ENCODE measurements at places on chromosomes 3 and 15.
A peak's percentile ranks its signal among the peaks of the same experiment; 100 is the strongest.

- DNase-seq, result no peak
Measured at GRCh38 chr3:161067335-161067734, 37.8 kb downstream of the B3GALNT1 start.

DNA sequence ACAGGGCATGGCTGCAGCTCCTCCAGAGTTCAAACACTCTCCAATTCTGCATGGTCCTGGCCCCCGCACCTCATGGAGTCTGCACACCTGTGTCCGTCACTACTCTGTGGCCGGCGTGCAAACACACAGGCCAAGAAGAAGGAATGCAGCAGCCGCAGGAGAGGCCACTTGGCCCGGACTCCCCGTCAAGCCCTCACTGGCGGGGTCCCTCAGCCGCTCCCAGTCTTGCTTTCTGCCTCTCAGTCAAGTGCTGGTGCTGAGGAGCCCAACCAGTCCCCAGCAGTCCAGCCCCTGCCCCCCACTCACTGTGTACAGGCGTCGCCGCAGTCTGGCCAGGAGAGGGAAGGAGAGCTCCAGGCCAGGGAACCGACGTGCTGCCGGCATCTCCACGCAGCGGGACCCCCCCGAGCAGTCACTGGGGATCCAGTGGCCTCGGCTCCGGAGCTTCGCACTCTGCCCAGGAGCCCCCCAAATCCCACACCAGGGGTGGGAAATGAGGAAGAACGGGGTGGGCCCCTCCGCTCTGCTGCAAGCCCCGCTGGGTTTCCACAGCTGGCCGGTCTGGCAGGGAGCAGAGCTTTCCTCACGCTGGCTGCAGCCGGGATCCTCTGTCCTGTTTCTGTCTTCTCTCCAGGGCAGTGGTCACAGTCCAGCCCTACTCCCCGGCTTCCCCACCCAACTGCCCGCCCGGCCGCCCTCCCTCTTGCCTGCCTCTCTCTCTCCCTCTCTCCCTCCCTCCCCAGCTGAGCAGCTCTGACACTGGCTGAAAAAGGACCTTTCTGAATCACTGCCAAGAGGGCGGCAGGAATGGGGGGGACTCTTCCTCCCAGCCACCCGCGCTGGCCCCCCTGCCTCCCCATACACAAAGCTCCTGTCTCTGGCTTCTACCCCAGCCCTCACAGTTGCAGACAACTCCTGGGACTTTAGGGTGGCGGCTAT lies 16.0 kb downstream of the TNK2 start:
- DNase-seq, result no peak

DNA sequence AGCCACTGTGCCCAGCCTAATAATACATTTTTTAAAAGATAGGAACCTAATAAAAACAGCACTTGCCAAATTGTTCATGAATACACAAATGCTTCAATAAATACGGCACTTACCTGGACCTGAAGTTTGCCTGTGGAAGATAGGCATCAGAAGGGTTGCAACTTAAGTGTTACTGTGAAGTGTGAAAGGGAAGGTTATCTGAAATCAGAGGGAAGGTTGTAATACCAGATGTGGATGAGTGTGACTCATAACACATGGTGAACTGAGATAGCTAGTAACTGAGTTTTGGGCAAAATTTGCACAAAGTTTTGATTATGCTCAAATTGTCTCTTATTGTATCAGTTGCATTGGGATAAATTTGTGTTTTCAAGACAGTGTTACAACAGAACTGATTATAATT lies 68.0 kb downstream of the ATP11B start:
- no peak for DNase-seq

DNA sequence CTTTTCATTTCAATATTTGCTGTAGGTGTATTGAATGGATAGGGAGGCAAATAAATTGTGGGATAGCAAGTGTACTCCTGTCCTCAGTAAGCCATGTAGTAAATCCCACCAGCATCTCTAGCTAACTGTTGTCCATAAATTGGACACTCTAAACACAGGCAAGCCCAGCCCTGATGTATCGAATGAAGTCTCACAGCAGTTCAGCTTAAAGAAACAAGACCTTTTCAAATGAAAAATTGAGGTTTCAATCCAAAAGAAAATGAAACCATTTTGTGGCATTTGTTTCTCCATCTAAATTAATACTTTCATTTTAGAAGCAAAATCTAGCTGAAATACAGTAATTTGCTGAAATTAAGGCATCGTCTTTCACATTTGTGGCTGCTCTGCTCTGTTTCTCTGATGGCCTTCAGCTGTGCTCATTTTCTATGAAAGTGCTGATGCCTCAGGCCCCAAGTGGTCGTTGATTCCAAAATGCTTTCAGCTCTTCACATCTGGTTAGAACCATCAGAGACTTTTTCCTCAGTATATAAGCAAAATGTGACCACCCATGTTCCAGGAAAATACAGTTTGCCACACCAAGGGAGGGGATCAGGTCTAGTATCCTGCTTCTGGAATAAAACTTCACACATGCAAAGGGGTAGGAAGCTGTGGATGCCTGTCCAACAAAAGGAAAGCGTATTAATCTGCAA lies 245.0 kb downstream of the ZMAT3 start:
- DNase-seq, result no peak

DNA sequence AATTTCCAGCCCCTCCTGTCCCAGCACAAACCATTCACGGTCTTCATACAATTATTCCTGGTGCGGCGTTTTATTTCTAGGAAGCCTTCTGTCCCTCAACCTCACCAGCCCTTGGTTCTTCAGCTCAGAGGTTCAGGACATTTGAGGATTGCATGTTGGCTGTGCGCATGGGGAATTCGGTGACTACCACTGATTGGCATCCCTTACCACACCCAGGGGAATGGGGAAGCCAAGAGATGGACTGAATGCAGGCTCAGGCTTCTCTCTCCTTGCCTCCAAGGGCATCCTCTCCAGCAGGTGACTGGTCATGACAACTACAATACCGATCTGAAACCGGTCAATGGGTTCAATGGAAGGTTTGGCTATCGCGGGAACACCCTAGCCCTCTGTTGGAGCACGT lies 153.8 kb downstream of the MTHFS start:
- no peak for DNase-seq

DNA sequence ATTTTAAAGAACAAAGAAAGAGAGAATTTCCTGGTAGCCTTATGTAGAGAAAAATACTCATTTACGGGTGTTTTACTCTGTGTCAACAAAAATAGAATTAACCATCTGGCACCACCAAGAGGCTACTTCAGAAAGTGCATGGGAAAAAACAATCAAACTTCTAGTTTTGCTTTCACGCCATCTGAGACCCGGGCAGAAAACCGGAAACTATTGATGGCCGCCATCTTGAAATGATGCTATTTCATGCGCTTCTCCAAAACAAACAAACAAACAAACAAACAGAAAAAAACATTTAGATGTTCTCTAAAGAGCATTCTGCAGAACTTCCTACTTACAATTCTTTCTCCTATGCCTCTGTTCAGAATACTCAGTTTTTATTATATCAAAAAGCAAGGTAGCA lies 49.4 kb upstream of the SYNPR start:
- DNase-seq, result peak; percentile 20

DNA sequence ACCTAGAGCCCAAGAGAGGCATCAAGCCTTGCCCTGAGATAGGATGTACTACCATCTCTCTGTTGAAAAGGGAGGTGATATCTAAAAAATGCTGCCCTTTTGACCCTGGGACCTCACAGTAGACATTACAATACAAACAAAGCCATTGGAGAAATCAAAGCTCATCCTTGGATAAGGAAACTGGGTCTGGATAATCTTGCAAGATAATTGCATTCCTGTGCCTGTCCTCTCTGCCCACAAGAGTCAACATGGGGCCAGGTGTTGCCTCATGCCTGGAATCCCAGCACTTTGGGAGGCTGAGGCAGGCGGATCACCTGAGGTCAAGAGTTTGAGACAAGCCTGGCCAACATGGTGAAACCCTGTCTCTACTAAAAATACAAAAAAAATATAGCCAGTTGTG lies 57.3 kb upstream of the DLG1 start:
- DNase-seq, result no peak

GRCh38 chr3:156792114-156792513 lies 34.0 kb upstream of the LEKR1 start:
- DNase-seq, result no peak

GRCh38 chr3:159032311-159032710 lies 230.5 kb downstream of the MFSD1 start:
- DNase-seq, result no peak

DNA sequence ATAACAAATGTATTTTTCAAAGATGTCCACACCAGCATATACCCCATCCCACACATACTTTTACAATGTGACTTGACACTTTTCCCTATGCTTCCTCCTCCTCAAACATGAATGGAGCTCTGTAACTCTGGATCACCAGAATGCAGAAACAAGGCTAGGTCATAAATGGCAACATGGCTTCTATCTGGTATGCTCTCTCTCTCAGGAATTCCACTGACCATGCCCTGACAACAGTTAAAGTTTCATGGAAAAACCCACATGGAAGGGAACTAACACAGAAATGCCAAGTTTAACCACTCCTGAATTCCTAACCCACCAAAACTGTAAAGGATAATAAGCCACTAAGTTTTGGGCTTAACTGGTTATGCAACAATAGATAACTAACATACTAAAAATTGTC lies 19.9 kb downstream of the MYO9A start:
- no peak for DNase-seq

Data from HuH-7.5 (cell line).